Activated T-helper 1 cell treated with anti-CD3 and anti-CD28 coated beads, Interleukin-12 subunit alpha, Interleukin-12 subunit beta, Interleukin-2, Interleukin-4 antibody, amounts not matched to agents 30 ng/mL and 10 ng/mL and 1 ng/mL, durations not matched to agents 14 hours and 24 hours and 36 hours (primary cell): ENCODE measurements at places on chromosomes 5 and 9.

DNA sequence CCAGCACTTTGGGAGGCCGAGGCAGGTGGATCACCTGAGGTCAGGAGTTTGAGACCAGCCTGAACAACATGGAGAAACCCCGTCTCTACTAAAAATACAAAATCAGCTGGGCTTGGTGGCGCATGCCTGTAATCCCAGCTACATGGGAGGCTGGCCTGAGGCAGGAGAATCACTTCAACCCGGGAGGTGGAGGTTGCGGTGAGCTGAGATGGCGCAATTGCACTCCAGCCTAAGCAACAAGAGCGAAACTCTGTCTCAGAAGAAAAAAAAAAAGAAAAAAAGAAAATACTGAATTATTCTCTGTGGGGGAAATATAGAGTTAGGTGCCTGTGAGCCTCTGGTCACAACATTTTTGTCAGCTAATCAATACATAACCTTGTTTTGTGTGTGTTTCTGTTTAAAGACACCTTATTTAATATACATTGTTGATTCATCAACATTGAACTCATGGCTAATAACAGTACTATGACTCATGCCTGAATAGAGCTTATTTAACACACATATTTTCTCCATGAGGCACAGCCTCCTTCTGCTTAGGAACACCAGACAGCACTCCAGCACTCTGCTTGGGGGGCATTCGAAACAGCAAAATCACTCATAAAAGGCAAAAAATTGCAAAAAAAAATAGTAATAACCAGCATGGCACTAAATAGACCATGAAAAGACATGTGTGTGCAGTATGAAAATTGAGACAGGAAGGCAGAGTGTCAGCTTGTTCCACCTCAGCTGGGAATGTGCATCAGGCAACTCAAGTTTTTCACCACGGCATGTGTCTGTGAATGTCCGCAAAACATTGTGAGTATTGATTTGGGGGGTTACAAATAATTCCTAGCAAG, at the start of gene IL31RA:
IL31RA (plus strand) TSS at position 519 of the 836 bp plus-strand sequence; CDS start at position 733, 214 bp downstream.
- DNase-seq, result no peak

- no peak for DNase-seq
Measured at GRCh38 chr5:17154211-17154996, 63.0 kb upstream of the BASP1 start.

DNA sequence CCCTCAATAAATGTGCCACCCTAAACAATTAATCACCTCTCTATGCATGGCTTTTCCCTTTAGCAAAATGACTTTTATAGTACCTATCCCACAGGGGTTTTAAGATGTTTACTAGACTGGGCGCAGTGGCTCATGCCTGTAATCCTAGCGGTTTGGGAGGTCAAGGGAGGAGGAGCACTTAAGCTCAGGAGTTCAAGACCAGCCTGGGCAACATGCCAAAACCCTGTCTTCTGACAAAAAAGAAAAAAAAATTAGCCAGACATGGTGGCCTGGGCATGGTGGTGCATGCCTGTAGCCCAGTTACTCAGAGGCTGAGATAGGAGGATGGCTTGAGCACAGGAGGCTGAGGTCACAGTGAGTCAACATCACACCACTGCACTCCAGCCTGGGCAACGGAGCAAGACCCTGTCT, 13.5 kb downstream of the SH3TC2 start:
- DNase-seq, result no peak

DNA sequence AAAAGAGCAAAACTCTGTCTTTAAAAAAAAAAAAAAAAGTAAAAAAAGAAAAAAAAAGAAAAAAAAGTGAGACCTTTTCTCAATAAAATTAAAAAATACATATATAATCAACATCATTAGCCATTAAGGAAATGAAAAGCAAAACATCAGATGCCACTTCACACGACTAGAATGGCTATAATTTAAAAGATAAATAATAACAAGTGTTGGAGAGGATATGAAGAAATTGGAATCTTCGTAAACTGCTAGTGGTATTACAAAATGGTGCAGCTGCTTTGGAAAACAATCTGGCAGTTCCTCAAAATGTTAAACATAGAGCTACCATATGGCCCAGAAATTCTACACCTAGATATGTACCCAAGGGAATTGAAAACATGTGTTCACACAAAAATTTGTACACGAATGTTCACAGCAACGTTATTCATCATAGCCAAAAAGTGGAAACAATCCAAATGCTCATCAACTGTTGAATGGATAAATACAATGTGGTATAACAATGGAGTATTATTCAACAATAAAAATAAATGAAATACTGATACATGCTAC, 45.3 kb upstream of the SIL1 start:
- no peak for DNase-seq

DNA sequence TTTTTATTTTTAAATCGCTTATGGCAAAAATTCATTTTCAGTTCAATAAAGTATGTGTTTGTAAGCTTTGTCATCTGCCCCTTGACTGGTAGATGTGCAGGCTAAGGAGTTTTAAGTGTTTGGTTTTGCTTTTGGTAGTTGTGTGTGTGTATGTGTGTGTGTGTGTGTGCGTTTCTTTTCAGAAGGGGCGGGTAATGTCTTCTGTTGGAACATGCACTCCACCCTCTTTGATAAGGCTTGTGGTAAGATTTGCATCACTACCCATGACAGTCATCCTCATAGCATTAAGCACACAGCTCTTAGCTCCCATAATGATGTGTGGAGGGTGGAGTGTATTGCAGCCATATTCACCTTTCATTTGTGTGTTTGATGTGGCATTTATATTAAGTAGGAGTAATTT, 92.1 kb upstream of the FSD1L start:
- no peak for DNase-seq

DNA sequence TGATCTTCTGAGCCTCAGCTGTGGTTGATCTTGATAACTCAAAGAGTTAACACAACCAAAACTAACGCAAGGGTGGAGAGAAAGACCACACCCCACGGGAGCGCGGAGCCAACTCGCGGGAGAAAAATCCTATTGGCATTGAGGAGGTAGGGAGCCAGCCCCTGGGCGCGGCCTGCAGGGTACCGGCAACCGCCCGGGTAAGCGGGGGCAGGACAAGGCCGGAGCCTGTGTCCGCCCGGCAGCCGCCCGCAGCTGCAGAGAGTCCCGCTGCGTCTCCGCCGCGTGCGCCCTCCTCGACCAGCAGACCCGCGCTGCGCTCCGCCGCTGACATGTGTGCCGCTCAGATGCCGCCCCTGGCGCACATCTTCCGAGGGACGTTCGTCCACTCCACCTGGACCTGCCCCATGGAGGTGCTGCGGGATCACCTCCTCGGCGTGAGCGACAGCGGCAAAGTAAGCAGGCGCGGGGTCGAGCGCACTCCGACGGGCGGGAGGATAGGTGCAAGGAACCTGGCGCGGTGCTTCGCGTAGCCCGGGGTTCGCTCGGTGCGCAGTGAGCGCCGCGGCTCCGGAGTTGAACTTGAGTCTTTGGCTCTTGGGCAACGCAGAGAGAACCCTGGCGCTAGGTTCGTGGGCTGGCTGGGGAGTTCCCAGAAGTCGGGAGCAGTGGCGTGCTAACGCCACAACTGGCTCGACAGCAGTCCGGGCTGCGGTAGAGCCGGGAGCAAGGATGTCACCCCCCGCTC, at the start of gene GDA:
GDA (plus strand) TSS at position 210 of the 745 bp plus-strand sequence; CDS start at position 330, 120 bp downstream.
- DNase-seq, result no peak

- no peak for DNase-seq
Measured at GRCh38 chr5:151664694-151665585, 21.8 kb downstream of the SPARC start.

GRCh38 chr5:109830955-109831502, 141.3 kb downstream of the MAN2A1 start:
- DNase-seq, result no peak
